ENCODE measurements at places on chromosomes 1 and 21. TPM values are rescaled to one million over a fixed set of nuclear protein-coding genes. Genes with fewer than 3 reads are reported as not detected.

Gene OR2AK2
- total RNA-seq: not detected

Gene NHLH1
- total RNA-seq: not detected

Gene SLC35A3
- total RNA-seq: 62.6 TPM

Gene WLS
- total RNA-seq: 51.8 TPM

Gene NPHS2
- total RNA-seq: not detected

Gene NUDC
- total RNA-seq: 134 TPM

GRCh38 chr1:98268316-98268715 is 347.5 kb upstream of the DPYD start:
- DNase-seq: no peak

DNA sequence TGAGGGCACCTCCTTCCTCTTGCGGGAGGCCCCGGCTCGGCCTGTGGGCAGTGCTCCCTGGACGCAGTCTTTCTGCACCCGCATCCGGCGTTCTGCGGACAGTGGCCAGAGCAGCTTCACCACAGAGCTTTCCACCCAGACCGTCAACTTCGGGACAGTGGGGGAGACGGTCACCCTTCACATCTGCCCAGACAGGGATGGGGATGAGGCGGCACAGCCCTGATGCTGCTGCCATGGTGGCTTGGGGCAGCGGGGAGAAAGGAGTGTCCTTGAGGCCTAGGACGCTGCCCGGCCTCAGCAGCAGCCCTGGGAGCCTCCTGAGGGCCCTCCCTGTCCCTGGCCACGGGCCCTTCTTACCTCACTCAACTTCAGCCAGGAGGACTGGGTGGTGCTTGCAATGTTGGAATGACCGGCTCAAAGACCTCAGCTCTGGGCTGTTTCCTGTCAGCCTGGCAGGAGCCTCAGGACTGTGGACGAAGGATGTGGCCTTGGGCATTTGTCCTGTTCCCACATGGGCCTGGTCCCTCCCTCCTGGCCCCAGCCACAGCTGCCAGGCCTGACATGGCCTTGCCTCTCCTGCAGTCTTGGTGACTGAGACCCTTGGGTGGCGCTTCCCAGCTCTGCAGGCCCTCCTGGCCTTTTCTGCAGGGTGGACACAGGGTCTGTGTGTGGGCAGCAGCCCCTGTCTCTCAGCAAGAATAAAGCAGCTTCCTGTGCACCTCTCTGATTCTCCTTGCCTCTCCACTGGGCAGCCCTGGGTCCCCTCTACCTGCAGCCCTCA is 45.9 kb downstream of the TRIM11 start:
- no peak for DNase-seq

GRCh38 chr1:117092594-117092993 is 29.0 kb downstream of the TRIM45 start:
- peak; percentile 47 for DNase-seq

GRCh38 chr1:163820766-163821165 is 499.0 kb downstream of the NUF2 start:
- no peak for DNase-seq

DNA sequence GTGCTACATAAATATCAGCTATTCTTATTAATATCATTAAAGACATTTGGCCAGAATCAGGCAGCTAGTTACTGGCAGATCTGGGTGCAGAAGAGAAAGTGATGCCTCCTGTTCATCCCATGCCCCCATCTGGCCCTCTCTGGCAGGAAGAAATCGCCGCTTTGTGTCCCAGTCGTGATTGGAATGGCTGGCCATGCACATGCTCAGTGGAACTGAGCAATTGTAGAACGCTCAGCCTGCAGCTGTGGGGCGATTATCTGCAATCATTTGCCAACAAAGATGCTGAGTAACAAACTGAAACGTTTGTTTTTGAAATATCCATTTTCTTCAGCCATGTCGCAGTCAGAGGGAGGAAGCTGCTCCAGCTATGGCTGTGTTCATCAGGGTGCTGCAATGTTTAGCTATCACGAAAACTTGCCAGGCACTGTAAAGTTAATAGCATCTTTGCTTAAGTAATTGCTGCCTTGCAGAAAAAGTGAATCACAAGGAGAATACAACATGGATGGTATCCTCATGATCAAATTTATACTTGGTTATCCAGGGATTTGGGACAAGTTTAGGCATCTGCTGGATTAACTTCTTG is 36.5 kb downstream of the NGF start:
- no peak for DNase-seq

- DNase-seq: no peak
Measured at GRCh38 chr21:36502365-36502764, 22.4 kb upstream of the CLDN14 start.

GRCh38 chr1:226723657-226724532 is 15.2 kb downstream of the ITPKB start:
- DNase-seq: peak; percentile 71

DNA sequence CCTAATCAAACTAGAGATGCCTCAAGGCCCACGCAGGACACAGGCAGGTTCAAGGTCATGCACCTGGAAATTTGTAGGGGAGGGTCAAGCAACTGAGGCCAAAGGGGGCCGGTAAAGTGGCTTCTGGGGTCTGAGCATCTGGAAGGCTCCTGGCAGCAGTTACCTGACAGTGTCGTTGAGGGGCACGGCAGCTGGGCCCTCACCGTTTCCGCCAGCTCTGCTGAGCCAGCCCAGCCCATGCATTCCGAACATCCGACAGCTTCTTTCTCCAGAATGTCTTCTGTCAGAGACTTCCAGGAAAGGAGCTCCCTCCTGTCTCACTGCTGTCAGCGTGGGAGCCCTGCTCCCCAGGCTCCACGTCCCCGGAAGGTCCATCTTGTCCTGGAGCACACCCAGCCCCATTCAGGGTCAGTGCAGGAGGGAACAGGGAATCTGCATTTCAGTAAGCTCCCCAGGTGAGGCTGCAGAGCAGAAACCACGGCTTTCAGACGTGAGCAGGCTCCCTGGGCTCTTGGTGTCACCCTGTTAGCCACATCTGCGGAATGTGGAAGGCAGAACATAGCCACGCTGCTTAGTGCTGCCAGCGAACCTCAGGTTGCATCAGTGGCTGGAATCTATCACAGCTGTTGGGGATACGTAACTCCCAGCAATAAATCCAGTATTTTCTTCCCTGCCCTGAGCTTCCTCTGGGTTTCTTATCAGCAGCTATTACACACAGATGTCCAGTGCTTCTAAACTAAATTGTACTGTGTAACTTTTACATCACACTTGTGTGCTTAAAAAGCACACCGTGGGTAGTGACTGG is 36.3 kb upstream of the FAM3B start:
- no peak for DNase-seq

DNA sequence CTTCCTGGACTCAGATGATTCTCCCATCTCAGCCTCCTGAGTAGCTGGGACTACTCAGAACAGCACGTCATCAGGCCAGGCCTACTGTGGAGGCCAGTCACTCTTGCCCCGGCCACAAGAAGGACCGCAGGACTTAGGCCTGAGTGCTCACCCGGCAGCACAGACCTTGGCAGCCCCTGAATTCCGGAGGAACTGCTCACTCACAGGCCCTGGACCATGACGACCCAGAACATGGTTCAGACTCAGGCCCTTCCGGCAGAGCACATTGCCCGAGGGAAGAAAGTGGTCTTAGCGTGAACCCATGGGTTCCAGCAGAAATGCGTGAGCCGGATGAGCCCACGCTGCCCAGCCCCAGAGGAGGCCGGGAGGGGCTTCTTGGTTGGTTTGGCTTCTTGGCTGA is 177.3 kb upstream of the TMEM51 start:
- no peak for DNase-seq

DNA sequence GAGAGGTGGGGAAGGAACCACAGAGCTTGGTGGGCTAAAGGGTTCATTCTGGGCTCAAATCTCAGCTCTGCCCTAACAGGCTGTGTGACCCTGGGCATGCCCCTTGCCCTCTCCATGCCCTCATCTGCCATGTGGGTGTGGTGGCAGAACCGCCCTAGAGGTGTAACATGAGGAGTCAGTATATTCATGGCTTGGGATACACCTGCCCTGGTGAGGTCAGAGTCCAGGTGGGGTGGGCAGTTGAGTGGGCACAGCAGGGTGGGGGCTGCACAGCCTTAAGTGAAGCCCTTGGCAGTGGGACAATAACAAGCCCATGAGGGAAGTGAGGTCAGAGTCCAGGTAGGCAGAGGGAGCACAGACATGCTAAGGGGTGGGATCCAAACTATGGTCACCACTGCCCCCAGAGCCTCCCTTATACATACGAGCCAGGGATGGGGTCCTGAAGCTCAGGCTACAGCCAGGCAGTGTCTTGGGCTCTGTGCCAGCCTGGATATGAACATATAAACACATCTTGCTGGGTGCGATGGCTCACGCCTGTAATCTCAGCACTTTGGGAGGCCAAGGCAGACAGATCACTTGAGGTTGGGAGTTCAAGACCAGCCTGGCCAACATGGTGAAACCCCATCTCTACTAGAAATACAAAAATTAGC is 59.0 kb upstream of the EFHD2 start:
- no peak for DNase-seq

GRCh38 chr1:100539836-100540536 is 2.0 kb downstream of the GPR88 start:
- DNase-seq: peak; percentile 54

DNA sequence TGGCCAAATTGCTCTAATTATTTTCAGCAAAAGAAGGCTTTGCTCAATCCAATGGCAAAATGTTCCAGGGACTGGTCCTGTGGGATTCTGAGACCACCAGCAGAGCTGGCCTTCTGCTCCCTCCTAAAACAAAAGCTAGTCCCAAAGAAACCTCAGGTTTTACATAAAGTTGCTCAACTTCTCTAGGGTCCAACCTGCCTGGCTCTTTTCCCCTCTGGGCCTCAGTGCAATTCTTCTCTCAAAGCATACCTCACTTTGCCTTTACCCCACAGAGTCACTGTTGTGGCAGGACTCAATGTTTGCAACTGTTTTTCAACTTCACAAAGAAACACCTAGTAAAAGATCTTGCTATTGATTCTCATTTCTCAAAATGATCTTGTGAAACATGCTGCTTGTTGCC is 39.8 kb downstream of the TBX15 start:
- DNase-seq: no peak

DNA sequence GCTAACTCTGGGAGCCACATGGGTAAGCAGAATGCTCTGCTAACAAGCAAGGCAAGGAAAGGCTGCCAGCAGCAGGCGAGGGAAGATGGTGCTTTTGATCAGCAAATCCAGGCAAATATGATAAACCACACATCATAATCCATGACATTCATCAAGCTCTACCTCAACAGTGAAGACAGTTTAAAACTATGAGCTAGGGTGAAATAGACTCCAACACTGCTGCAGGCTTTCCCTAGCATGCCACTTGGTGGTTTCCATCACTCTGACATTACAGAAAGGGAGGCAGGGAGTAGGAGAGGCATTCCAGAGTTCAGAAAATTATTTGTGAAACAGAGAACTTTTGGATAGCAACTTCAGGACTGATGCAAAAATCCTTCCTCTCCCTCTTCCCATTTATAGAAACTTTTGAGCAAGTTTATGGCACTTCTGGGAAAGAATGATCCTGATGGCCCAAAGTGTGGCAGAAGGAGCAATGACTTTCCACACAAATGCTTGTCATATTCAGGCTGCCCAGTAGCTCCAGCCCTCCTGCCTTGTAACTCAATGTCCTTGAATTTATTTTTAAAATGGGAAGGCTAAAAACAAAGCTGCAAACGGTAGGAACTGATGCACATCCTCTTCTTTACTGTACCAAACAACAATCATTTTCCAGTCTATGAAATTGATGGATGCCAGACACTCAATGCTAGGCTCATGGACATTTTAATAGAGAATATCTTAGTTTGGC is 70.8 kb downstream of the SMYD2 start:
- DNase-seq: no peak

DNA sequence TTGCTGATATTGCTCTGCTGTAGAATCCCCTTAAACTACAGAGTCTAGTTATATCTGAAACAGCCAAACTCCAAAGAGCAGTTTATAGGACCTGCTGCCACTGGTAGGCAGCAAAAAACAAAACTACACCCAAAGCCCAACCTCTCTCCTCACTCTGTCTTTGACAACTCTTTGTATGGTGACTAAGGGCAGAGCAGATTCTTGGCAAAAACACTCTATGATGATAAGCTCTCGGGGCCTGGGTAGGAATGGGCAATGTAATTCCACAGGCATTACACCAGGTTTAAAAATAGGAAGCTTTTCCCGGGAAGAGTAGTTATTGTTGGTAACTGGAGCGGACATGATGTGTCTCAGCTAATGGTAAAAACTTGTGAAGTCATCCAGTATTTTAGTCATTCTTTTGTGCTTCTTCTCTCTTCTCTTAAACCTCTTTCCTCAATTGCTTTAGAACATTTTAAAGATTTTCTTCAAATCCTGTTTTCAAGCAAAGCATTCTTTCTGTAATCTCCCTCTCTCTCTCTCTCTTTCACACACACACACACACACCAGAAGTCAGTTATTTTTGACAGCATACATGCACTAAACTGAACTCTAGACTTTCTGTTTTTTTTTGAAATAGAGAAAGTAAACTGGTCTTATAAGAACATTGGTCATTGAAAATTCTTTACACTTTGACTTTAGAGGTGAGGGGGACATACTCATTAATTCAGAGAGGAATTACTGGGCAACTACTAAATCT is 193.5 kb downstream of the PAPPA2 start:
- no peak for DNase-seq

DNA sequence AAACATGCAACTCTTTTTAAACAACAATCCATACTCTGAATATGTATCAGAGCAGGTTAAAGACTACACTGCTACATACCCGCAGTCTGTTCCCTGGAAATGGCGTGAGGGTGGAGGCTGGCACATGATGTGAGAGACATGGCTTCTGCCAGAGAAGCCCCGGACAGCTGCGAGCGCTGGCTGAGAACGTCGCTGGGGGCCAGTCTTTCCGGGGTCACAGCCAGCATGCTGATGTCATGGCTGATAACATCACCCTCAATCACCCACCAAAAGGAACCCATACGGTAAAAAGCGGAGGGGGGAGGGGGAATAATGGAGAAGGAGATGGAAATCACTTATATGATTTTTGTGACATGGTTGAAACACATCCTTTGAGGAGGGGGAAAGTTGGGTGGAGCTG is 29.1 kb downstream of the C1orf198 start:
- DNase-seq: no peak

- DNase-seq: peak; percentile 80
Measured at GRCh38 chr21:21200103-21200938, 202.1 kb downstream of the NCAM2 start.

GRCh38 chr1:53249706-53250105 is 11.4 kb upstream of the MAGOH start:
- no peak for DNase-seq

GRCh38 chr1:235933766-235934116 is 67.0 kb upstream of the LYST start:
- DNase-seq: no peak

DNA sequence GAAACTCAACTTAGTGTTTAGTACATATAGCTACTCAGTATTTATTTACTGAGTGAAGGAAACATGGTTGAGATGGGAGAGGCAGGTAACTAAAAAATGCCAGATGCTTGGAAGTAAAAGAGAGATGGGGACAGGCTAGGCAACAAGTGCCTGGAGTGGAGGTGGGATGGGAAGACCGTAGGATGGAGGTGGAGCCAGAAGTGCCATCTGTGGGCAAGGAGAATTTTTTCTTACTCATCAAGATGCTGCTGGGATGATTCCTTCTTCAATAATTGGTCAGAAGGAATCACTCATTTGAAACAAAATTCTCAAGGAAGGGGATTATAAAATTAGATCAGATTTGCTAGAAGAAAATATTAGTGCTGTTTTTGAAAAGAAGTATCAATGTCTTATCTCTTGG is 72.9 kb downstream of the IFI44 start:
- no peak for DNase-seq
